ENCODE measurements at places on chromosomes 2 and 18.

DNA sequence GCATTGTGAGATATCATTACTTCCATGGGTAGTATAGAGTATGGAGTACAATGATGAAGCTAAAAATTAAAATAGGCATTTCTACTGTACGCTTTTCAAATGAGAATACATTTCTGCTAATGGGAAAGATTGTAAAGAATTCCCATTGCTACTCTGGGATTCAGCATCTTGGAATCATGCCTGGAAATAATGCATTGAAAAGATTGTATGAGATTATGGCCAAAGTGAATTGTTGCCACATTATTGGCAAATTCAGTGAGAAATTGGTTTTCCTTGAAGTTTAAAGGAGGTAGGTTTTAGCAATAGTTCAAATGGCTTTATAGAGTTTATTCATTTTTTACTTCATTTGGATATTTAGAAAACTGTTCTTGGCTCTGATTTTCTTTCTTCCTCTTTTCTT lies 157.9 kb downstream of the GULP1 start:
- no peaks in the 10 kb centered on the region for H3K27me3 ChIP-seq
- H3K27ac ChIP-seq: no peak overlapping the region
- no peak for DNase-seq

DNA sequence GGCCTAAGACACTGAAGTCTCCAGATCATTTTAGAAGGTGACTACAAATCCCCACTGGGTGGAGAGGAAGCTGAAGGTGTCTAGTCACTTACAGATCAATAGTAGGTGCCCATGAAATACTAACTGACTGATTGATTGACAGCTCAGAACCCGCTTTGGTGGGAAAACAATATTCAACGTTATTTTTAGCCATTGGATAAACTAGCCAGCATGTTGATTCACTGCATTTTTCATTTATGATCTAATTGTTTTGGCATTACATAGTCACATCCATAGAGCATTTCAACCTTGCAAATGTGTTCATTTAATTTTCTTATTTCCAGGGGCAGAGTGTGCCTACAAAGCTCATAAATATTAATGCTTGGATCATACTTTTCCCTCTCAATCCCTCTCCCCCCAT lies 162.3 kb downstream of the MREG start:
- no peak overlapping the region for H3K4me3 ChIP-seq
- peaks cover 3% of the 10 kb centered on the region for H3K4me1 ChIP-seq
- H3K27ac ChIP-seq: no peak overlapping the region
- no peaks in the 10 kb centered on the region for H3K36me3 ChIP-seq
- no peaks in the 10 kb centered on the region for H3K27me3 ChIP-seq
- DNase-seq: no peak

GRCh38 chr2:54814389-54815147 lies 91.1 kb downstream of the EML6 start:
- H3K27ac ChIP-seq: no peak overlapping the region
- H3K36me3 ChIP-seq: no peaks in the 10 kb centered on the region
- no peak for DNase-seq
- peaks cover 8% of the 10 kb centered on the region for H3K4me1 ChIP-seq

DNA sequence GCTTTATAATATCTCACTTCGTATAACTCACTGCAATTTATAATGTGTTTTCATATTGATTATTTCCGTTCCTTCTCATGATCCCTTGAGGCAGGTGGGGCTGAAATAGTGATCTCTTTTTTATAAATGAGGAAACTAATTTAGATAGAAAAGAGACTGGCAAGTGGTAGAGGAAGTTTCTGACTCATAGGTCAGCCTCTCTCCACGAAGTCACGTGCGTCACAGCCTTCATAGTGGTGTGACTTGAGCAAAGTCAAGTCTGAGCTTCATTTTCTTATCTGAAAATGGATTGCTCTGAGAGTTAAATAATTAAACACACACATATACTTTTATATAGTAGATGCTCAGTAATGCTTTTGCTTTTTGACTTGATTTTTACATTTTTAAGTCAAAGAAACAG lies 19.9 kb downstream of the ABCG5 start:
- peaks cover 10% of the 10 kb centered on the region for H3K36me3 ChIP-seq
- peaks cover 14% of the 10 kb centered on the region for H3K27me3 ChIP-seq
- no peak overlapping the region for H3K27ac ChIP-seq
- DNase-seq: no peak
- no peak overlapping the region for H3K4me3 ChIP-seq

DNA sequence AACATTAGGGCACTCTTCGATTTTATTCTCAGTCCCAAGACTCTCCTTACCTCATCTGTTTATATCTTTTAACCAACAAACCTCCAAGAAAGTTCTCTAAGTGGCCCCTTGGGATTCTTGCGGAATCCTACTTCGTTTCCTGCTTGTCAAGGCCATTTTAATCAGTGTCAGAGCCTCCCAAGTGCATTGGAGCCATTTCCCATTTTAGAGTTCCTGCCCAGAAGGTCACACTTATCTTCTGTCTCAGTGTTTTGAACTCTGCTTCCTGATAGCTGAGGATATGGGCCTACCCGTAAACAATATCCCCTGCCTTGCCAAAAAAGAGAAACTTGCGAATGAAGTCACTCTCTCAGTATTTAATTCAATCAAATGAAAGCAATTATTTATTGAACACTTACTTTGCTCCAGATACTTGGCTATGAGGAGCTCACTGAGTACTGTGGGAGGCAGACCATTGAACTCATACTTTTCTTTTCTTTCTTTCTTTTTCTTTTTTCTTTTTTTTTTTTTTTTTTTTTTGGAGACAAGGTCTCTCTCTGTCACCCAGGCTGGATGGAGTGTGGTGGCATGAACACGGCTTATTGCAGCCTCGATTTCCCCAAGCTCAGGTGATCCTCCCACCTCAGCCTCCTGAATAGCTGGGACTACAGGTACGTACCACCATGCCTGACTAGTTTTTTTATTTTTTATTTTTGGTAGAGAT lies 5.7 kb upstream of the NOSTRIN start:
- no peaks in the 10 kb centered on the region for H3K27me3 ChIP-seq
- DNase-seq: no peak
- no peak overlapping the region for H3K27ac ChIP-seq
- H3K36me3 ChIP-seq: no peaks in the 10 kb centered on the region
- no peak overlapping the region for H3K4me3 ChIP-seq

GRCh38 chr18:11500153-11501122 lies 109.0 kb upstream of the SLC35G4 start:
- no peaks in the 10 kb centered on the region for H3K27me3 ChIP-seq
- H3K4me3 ChIP-seq: no peak overlapping the region
- peaks cover 8% of the 10 kb centered on the region for H3K4me1 ChIP-seq
- H3K27ac ChIP-seq: peak overlapping the region; percentile 63
- no peak for DNase-seq

GRCh38 chr2:46416739-46417403 lies 62.5 kb upstream of the TMEM247 start:
- H3K4me1 ChIP-seq: no peaks in the 10 kb centered on the region
- DNase-seq: no peak
- peaks cover 9% of the 10 kb centered on the region for H3K36me3 ChIP-seq
- no peak overlapping the region for H3K4me3 ChIP-seq

DNA sequence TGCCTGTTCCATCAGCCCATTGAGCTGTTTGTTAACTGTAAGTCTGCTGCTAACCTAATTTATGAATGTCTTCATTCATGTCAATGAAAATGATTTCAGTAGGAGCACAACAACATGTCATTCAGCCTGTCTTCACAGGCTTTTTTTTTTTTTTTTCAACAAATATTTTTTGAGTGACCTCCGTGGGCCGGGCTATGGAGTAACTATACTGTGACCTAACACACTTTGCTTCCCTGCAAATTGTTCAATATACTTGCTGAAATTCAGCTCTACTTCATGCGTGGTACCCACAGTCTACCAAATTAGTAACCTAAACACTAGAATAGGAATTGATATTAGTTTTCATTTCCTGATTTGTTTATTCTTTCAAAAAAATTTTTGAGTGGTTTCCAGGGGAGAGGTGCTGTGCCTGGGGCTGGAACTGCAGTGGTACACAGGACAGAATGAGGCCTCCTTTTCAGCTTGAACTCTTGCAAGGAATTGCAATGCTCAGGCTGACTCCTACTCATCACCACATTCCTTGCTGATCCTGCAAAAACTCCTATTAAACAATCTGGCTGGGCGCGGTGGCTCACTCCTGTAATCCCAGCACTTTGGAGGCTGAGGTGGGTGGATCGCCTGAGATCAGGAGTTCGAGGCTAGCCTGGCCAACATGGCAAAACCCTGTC lies 87.1 kb downstream of the CDH20 start:
- no peak overlapping the region for H3K27ac ChIP-seq
- H3K4me3 ChIP-seq: no peak overlapping the region
- no peaks in the 10 kb centered on the region for H3K27me3 ChIP-seq

DNA sequence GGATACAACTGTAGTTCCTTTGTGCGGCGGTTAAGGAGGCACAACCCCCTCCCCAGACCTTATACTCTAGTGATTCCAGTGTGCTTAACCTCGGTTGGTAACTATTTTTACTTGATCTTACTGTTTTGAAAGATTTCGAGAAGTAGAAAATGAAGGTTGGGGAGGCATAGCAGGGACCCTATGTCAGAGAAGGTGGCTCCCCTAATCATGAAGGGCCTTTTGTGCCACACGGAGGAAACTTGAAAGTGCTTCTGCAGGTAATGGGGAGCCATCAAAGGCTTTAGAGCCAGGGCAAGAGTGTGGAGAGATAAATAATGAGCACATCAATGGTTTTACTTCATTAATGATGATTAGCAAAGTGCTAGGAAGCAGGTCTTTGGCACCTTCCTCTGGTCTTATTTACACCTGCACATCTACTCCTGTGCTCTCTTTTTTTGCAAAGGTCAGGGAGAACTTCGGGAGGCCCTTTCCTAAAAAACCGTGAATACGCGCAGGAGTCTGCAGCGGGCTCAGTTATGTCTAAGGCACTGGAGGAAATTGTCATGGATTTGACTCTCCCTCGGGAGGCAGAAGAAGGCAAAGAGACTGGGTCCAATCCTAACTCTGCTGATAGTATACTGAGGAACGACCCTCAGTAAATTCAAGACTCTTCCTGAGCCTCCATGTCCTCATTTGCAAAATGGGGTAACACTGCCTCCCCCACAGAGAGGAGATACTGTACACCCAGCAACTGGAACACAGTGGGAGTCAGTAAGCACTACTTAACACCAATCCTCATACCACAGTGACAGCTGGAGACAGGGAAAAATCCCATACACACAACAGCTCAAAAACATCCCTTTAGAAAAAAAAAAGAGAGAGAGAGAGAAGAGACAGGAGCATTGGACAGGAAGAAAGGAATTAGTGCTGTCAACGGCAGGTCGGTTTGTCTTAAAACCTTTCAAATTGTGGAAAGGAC lies 81.6 kb downstream of the DDX1 start:
- no peak for DNase-seq
- H3K27ac ChIP-seq: peak overlapping the region; percentile 51
- H3K4me3 ChIP-seq: no peak overlapping the region
- no peaks in the 10 kb centered on the region for H3K36me3 ChIP-seq

DNA sequence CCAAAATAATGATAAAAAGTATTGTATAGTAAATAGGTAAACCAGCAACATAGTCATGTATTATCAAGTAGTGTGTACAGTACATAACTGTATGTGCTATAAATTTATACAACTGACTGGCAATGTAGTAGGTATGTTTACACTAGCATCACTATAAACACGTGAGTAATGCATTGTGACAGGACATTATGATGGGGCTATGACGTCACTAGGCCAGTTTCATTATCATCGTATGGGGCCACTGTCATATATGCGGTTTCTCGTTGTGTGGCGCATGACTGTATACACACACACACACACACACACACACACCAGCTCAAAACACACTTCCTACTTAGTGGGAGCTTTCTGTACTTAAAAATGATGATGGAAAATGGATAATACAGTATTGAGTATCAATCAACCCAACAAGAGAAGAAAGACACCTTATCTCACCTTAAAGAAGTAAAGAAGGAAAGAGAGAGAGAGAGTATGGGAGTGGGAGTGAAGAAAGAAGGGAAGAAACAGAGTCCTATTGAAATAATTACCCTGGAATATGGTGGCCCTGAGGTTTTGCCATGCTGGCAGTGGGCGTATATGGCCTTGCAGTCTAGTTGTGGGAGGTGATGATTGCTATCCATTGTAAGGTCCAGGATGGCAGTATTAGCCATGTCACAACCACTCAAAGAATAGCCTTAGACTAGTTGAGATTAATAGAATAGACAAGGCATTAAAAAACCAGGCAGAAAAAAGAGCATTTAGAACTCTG lies 186.4 kb upstream of the ZNF521 start:
- no peak for DNase-seq
- no peaks in the 10 kb centered on the region for H3K27me3 ChIP-seq
- H3K4me3 ChIP-seq: no peak overlapping the region

DNA sequence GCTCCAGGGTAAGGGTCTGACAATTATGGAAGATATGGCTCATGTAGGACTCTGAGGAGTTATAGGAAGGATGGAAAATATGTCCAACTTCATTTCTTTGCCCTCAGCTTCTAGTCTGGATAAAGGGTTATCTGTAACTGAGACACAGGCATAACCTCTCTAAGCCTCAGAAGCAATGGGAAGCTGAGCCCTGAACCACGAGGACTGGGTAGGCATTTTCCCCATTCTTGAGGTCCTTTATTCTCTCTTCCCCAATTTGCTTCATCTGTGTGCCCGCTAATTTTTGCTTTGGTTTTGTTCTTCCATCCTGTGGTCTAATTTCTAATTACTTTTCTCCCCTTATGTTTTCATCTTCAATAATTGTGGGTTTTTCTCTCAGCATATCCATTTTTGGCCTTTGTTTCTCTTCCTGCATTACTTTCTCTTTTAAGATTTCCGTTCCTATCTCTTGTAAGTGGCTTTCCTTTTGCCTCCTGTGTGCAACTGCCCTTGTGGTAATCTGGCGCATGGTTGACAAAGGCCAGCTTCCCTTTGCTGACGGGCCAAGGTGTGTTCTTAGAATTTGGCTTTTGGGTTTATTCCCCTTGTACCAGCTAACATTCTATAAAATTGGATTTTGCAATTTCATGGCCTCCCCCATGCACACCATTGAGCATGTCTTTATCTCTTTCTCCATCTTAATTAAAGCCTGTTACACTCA lies 343.8 kb downstream of the TXNL1 start:
- DNase-seq: no peak
- H3K27me3 ChIP-seq: peaks cover 4% of the 10 kb centered on the region
- H3K4me1 ChIP-seq: no peaks in the 10 kb centered on the region
- no peak overlapping the region for H3K4me3 ChIP-seq
- H3K27ac ChIP-seq: no peak overlapping the region
